ENCODE measurements at places on chromosomes 4 and X.

DNA sequence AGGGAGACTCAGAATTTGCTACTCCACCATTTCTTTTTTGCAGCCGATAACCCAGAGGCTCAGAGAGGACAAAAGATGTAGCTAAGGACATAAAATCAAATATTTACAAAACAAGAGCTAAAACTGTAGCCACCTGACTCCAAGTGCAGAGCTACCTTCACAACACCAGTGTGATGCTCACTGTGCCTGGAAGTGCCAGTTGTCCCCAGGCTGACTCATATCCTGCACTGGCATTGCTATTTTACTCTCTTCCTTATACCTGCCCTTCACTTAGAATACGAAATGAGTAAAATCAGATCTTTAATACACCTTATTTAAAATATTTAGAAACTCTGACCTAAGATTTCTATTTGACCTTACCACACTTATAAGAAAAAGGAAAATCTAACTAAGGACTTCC is 39.5 kb downstream of the SLC7A11 start:
- no peak for DNase-seq

- DNase-seq, result no peak
These were observed 555.6 kb upstream of the FRG1 start for GRCh38 chr4:189385098-189385497.

- no peak for DNase-seq
These were observed 246.6 kb downstream of the PARM1 start for GRCh38 chr4:75179510-75179909.

DNA sequence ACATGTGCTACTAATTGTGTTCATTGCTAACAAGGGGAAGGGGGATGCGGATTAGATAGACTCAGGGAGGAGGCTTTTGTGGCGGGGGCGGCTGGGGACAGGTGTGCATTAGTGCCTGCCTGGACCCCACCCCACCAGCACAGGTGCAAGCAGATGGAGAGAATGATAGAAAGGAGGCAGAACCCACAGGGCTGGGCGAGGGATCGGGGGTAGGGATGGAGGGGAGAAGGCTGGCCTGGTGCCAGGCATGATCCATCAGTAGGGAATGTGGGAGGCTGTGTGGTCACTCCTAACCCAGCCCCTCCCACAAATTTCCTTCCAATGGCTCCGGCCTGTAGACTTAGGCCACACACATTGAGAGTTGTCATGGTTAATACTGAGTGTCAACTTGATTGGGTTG is 30.5 kb upstream of the CRMP1 start:
- DNase-seq, result no peak

GRCh38 chrX:118853596-118853995 is 30.0 kb downstream of the ZCCHC12 start:
- DNase-seq, result no peak

- DNase-seq, result no peak
These were observed 58.2 kb upstream of the NKAP start for GRCh38 chrX:120001787-120002186.

- DNase-seq, result no peak
These were observed 246.0 kb downstream of the CXXC4 start for GRCh38 chr4:104248726-104249125.

DNA sequence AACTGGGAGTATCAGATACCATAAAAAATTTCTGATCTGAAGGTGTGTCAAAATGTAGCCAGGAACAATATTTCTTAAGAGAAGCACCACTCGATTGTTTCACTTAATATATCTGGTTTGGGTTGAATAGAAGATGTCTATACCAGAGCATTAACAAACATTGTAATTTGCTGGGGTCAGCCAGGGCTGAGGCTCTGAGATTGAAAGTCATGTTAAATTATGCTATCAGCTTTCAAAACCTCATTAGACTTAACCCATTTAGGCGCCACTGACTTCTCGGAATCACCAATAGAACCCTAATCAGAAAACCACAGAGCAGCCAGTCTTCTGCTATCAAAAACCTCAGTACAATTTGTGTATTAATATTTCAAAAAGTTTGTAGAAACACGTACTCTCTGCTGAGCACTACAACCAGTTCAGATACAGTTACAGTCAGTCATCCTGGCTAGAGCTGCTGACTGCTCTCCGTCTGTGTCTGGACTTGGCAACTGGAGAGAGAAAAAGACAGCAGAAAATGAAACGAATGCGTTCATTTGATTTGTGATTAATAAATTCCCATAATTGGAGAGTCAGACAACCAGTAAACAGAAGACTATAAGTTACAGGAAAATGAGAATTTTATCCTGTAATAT is 848.6 kb upstream of the PABPC4L start:
- DNase-seq, result no peak

DNA sequence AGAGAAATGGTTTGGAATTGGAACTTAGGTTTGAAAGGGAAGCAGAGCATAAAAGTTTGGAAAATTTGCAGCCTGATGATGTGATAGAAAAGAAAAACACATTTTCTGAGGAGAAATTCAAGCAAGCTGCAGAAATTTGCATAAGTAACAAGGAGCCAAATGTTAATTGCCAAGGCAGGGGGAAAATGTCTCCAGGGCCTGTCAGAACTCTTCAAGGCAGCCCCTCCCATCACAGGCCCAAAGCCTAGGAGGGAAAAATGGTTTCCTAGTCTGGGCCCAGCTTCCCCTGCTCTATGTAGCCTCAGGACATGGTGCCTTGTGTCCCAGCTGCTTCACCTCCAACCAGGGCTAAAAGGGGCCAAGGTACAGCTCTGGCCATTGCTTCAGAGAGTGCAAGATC is 21.2 kb upstream of the DUSP21 start:
- DNase-seq, result no peak

DNA sequence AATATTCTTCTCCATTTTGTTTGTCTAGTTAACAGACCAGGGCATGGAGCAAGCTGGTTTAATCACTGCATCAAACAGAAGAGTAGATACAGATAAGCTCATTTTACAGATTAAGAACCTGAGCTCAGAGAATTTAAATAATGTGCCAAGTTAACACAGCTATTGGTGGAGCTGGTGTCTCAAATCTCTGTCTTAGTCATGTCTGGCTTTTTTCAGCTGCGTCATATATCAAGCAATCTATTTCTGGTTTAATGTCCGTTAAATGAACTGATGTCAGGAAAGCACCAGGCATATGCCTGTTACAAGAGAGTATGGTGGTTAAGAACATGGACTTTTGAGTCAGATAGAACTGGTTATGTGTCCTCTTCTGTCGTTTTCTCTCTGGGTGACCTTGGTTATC is 79.8 kb upstream of the ADGRA3 start:
- no peak for DNase-seq
